ENCODE measurements at places on chromosomes 16 and 17. TPM values are rescaled to one million over a fixed set of nuclear protein-coding genes. Genes with fewer than 3 reads are reported as not detected.

Gene PEX12
- total RNA-seq = 4.7 TPM

Gene SYNRG
- 66.4 TPM for total RNA-seq

Gene LGALS9
- total RNA-seq = 2.8 TPM

Gene CBFA2T3
- 3.8 TPM for total RNA-seq

Gene KRTAP4-4
- not detected for total RNA-seq

Gene FBXO39
- total RNA-seq = not detected

Gene CDH16
- total RNA-seq = not detected

Gene CAPNS2
- not detected for total RNA-seq

Gene PLCG2
- 1.9 TPM for total RNA-seq

Gene MT1G
- total RNA-seq = not detected

Gene GNAO1
- total RNA-seq = 163 TPM

Gene ACOX1
- total RNA-seq = 81.4 TPM

Gene USP10
- 85.1 TPM for total RNA-seq

Gene STX8
- total RNA-seq = 93.3 TPM

Gene CCL17
- total RNA-seq = not detected

Gene CHST4
- not detected for total RNA-seq

Gene HNF1B
- total RNA-seq = not detected

Gene EVPL
- total RNA-seq = not detected

Gene CSF3
- not detected for total RNA-seq

Gene PRR35
- total RNA-seq = not detected

Gene ZBTB4
- 20.0 TPM for total RNA-seq

Gene AATK
- 12.5 TPM for total RNA-seq

Gene LDHD
- 1.6 TPM for total RNA-seq

Gene ADAD2
- total RNA-seq = not detected

Gene DNAH3
- 0.63 TPM for total RNA-seq

Gene CMTM2
- total RNA-seq = not detected

Gene AP1G1
- total RNA-seq = 170 TPM

Gene UTS2R
- total RNA-seq = not detected

Gene PTX4
- total RNA-seq = not detected

Gene TBC1D28
- 5.3 TPM for total RNA-seq

Gene DPH1
- total RNA-seq = 41.6 TPM

Gene SECTM1
- total RNA-seq = not detected

Gene MT1A
- total RNA-seq = not detected

Gene KRT39
- total RNA-seq = not detected

Gene GPRC5C
- 5.6 TPM for total RNA-seq

Gene MEOX1
- total RNA-seq = not detected

Gene KRTAP1-1
- not detected for total RNA-seq

Gene PIRT
- 0.63 TPM for total RNA-seq

Gene TPSD1
- total RNA-seq = not detected

Gene ASIC2
- total RNA-seq = 12.5 TPM

Gene NLRC3
- total RNA-seq = 0.94 TPM

Gene HBA2
- 363 TPM for total RNA-seq

Gene GRB2
- 141 TPM for total RNA-seq

Gene NPIPA2
- total RNA-seq = 3.8 TPM

Gene OMG
- 8.5 TPM for total RNA-seq

Gene KIF19
- total RNA-seq = 0.63 TPM

Gene LRRC36
- total RNA-seq = 3.1 TPM

Gene TEKT5
- total RNA-seq = 2.8 TPM

Gene PPP1R1B
- 16.3 TPM for total RNA-seq

Gene PPP1R27
- not detected for total RNA-seq

Gene CCDC200
- not detected for total RNA-seq

All from parietal lobe (tissue), 2 donors.